DND-41 (cell line): ENCODE measurements at places on chromosomes 4 and X.

DNA sequence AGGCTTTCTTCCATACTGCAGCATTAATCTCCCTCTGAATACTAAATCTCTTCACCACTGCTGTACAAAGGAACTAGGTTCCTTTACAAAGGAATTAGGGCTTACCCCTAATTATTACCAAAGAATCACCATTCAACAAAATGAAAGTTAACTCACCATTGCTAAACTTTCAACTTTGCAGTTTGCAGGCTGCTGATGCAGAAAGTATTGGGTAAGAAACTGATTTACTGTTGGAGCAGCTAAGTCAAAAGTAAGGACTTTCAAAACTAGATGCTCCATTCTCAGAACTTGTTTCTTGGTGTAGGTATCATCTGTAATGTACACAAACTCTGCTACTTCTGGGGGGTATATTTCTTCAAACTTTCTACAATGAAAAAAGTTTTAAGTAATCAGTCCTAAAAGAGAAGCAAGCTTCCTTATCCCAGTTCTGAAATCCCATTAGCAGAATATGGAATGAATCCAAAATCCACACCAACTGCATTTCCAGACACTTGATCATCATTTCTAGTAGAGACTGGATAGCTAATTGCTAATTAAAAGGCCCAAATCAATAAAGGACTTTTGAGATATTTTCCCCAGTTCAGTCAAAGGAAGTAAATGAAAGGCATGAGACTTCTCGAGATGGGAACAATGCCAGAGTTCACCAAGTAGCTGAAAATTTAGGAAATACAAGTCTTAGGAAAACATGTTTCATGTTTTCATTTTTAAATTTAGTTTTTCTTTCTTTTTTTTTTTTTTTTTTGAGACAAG lies 4.3 kb downstream of the CCNA2 start:
- no peak for DNase-seq

DNA sequence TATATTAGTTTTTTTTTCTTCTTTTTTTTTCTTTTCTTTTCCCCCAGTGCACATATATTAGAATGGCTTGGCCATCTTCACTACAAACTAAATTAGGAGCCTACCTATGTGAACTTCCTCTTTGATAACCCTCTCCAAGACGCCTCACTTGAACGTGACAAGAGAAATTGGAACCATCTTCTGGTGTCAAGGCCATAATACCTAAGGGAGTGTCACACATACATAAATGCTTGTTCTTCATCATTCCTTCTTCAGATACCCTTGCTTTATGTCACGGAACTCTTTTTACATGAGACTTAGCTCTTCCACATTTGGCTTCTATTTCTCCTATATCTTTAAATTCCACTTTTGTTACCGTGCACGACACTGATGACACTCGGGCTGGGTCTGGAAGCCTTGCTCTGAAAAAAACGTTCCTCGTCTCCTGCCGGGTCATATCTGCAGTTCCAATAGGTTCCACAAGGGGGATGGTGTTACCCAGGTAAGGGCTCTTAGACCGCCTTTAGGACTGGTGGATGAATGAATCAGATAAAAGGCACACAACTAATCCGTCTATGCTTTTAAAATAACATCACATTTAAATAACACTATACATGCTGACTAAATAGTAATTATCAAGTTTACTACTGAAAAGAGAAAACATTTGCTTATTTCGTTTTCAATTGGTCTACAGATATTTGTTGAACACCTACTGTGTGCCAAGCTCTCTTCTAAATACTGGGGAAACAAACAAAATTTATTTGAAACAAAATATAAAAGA lies 19.9 kb downstream of the DGAT2L6 start:
- peak; percentile 35 for DNase-seq

DNA sequence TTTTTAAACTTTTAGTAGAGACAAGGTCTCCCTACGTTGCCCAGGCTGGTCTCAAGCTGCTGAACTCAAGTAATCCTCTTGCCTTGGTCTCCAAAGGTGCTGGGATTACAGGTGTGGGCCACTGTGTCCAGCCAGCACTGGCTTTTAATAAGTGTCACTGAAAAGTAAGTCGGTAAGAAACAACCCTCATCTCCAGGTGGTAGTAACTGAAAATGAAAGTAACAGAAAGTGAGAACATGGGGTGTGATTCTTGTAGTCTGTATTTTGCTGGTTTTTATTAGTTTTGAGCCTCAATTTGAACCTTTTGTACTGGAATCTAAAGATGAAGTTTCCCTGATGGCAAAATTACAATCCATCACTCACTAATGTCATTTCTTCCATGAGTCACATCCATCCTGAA lies 238.1 kb upstream of the AGA start:
- no peak for DNase-seq

DNA sequence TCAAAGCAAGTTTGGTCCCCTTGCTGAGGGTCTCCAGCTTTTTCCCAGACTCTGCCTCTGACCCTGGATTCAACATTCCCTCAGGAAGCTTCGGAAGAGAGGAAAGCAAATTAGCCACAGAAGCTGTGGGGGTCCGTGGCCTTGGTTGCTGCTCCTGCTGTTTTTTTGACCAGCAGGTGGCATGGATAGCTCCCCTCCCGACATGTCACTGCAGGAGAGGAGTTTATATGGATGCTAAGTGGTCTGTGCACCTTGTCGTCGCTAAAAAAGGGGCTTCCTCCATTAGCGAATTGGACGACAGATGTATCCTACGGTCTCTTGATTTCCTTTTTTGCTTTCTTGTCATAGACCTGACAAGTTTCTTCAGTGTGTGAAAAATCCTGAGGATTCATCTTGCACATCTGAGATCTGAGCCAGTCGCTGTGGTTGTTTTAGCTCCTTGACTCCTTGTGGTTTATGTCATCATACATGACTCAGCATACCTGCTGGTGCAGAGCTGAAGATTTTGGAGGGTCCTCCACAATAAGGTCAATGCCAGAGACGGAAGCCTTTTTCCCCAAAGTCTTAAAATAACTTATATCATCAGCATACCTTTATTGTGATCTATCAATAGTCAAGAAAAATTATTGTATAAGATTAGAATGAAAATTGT lies 70.2 kb downstream of the CD38 start:
- peak; percentile 28 for DNase-seq

- DNase-seq = no peak
Observed at GRCh38 chr4:174086829-174087799, 196.4 kb downstream of the FBXO8 start.

DNA sequence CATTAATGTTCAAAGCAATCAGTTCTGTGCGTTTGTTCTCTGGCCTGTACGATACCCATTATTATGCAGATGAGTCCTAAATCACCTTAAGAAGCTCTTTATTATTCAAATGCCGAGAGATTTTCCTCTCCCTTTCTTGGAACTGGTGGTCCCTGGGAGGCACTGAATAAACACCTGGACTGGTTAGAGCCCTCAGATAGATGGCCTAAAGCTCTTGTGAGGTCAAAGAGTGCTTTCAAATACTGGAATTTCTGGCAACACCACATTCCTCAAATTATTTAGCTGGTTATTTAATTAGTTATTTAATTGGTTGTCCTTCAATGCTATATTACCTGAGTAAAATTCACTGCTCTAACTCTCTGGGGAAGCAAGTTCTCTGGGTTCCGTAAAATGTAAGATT lies 3.0 kb downstream of the ARHGEF38 start:
- DNase-seq = no peak

DNA sequence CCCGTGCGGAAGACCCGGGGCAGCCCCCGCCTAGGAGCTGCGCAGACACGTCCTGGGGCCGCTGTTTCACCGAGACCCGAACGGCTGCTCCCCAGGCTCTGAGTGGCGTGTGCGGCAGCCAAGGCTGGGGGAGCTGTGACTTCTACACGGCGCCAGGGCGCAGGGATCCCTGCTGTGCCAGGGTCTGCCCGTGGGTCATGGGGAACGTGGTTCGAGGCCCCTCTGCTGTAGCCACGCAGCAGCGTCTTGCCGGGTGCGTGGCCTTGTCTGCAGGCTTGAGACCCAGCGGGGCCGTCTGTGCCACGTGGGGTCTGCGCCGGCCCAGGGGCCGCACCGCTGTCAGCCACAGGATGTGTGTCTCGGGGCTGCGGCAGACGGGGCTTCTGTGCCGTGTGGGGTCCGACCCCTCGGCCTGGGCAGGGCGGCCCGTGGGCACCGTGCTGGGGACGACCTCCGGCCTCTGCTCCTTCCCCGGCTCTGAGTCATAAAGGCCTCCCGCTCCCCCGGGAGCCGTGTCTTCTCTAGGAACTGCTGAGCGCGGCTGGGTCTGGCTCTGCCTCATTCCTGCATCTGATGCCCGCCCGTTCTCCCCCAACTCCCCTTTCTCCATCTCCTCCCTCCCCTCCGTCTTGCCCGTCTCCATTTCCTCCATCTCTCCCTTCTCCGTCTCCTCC lies 12.7 kb upstream of the GTPBP6 start:
- DNase-seq = no peak

DNA sequence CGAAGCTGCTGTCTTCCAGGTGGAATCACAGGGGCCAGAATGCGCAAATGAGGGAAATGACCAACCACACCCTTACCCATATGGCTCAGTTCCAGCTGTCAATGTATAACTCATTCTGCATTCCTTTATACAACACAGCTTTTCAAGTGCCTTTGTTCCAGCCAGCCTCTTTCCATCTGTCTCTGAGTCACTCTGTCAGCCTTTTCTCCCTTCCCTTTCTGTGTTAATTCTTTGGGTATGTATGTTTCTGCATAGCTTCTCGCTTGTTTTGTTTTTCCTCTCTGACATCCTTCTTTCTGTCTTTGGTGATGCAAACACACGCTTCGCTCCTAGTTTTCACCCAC lies 54.5 kb downstream of the RS1 start:
- no peak for DNase-seq

DNA sequence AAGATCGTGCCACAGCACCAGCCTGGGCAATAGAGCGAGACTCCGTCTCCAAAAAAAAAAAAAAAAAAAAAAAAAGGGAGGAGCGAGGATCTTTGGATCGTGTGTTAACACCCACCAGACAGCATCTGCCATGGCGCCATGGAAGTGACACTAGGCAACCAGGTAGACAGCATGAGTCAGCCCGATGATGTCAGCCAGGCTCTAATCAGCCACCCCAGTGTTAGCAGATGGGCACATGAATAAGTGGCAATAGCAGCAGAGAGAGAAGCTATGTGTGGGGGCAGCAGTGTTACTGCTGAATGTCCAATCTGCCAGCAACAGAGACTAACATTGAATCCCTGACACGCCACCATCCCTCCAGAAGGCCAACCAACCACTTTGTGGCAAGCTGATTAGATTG lies 6.6 kb downstream of the SYN1 start:
- DNase-seq = no peak

DNA sequence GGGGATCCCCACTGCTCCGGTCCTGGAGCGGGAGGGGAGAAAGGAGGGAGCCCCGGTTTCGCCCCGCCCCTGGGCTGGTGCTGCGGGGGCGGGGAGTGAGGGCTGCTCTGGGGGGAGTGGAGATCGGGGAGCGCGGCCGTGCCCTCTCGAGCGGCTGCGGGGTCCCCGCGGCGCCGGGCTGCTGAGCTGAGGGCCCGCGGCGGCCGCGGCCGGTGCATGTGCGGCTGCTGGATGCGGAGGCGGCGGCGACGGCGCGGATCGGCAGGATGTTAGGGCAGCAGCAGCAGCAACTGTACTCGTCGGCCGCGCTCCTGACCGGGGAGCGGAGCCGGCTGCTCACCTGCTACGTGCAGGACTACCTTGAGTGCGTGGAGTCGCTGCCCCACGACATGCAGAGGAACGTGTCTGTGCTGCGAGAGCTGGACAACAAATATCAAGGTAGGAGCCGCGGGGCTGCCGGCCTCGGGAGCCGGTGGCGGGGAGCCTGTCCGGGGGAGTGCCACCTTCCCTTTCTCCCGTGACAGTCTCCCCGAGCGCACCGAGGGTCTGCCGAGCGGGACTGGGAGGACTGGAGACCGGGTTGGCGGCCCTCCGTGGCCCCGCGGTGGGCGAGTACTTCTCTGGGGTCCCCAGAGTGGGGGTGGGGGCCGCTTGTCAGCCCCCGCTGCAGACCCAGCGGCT lies at the start of gene ING2:
Gene ING2, plus strand, starts transcription at position 129 of the 681 bp plus-strand sequence. Its CDS starts 138 bp downstream, at position 267.
- no peak for DNase-seq

GRCh38 chrX:119492463-119492862 lies 24.2 kb downstream of the SLC25A5 start:
- DNase-seq = no peak

- DNase-seq = no peak
Observed at GRCh38 chrX:120293015-120293414, 18.2 kb downstream of the TMEM255A start.

- no peak for DNase-seq
Observed at GRCh38 chr4:54581807-54582206, 76.0 kb upstream of the KIT start.

- no peak for DNase-seq
Observed at GRCh38 chr4:68951078-68951805, at the start of gene UGT2A3. UGT2A3 (minus strand) TSS chr4:68951804; CDS start chr4:68951760, 44 bp downstream.

- DNase-seq = no peak
Observed at GRCh38 chr4:48620831-48621230, 130.8 kb downstream of the ZAR1 start.

DNA sequence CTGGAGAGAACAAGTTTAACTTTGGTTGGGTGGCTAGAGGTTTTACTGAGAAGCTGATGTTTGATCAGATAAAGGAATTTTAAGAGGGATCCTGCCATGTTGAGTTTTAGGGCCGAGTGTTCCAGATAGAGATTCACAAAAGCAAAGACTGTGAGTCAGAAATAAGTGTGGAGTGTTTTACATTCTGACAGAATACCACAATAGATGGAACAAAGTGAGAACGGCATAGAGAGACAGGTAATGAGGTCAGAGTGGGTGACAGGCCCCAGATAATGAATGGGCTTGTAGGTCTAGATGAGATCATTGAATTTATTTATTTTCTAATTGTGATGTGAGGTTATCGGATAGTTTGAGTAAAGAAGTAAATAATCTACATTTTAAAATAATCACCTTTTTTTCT lies 502.6 kb downstream of the EPHA5 start:
- DNase-seq = no peak

GRCh38 chr4:16573739-16574138 lies 324.7 kb downstream of the LDB2 start:
- DNase-seq = no peak

GRCh38 chr4:126627255-126627654 lies 1005.5 kb upstream of the INTU start:
- no peak for DNase-seq

- no peak for DNase-seq
Observed at GRCh38 chr4:8229331-8229975, 30.4 kb downstream of the SH3TC1 start.

GRCh38 chr4:78543424-78544125 lies 8.0 kb upstream of the ANXA3 start:
- no peak for DNase-seq

DNA sequence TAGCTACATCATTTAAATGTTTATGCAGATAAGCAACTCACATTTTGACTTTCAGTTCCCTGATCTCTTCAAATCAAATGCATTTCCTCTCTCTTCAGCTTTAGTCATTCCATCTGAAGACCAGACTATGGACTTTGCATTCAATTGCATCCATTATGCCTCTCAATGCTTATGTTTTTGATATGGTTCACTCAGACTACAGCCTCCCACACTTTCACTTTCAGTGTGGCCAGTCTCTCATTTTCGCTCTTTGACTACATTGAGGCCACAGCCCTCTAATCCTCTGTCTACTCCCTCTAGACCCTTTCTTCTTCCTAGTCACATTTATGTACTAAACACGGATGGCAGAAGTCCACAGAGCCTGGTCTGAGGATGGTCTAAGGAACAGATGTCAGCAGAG lies 24.5 kb upstream of the VEGFC start:
- no peak for DNase-seq

GRCh38 chr4:20249333-20249732 lies 2.4 kb upstream of the SLIT2 start:
- DNase-seq = no peak
